M059J (cell line): ENCODE measurements at places on chromosomes 4 and X. TPM values are rescaled to one million over a fixed set of nuclear protein-coding genes. Genes with fewer than 3 reads are reported as not detected.

Gene CXorf49
- total RNA-seq = not detected in 2 replicates

Gene ARAP2
- 0.32 and 0.47 TPM in 2 replicates for total RNA-seq

Gene ARR3
- total RNA-seq = not detected in 2 replicates

Gene MTTP
- total RNA-seq = 0.22 and 1.9 TPM in 2 replicates

Gene MTM1
- 11.5 and 15.5 TPM in 2 replicates for total RNA-seq

Gene TMPRSS11F
- total RNA-seq = not detected in 2 replicates

Gene PABPC5
- total RNA-seq = 0.17 TPM in 1 of 2 replicates, not detected in the other

Gene TLR10
- not detected in 2 replicates for total RNA-seq

- DNase-seq = no peak
These were observed 382.5 kb downstream of the ANKRD50 start for GRCh38 chr4:124330045-124330444.

DNA sequence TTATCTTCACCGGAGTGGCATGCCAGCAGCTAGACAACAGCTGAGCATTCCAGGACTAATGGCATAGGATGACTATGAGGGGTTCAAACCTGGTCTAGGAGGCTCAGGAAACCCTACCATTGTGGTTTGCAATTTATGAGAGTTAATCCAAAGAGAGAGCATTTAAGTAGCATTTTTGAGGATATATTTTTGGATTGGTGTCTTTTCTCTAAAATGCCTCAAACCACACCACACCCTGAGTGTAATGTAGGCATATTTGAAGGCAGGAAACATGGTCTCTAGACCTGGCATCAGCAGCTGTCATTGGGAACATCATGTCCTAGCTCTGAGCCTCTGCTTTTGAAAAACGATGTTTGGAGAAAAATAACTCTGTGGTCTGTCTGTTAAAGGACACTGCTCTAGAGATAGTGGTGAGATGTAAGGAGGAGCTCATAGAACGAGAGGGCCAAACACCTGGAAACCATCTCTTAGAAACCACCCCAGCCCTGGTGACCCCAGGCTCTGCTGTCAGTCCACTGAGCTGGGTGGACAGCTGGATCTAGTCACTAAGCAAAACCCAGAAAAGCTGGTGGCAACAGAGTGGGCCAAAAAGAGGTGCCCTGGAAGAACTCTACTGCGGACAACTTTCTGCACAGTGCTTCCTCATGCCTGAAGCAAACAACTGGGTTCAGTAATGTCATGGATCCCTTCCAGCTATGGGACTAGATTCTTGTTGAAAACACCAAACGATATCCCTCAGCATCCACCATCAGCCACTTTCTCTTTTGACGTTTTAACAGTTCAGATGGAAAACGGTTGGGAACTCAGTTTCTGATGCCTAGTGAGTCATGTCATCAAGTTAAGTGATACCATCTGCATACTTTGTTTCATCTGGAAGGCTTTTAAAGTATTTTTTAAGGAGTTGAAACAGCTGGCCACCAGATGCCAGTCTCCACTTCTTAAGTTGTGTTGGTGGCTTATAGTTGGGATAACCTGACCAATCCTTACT is 100.2 kb upstream of the C1QTNF7 start:
- peak; percentile 44 for DNase-seq

- DNase-seq = no peak
These were observed 32.4 kb downstream of the CASP3 start for GRCh38 chr4:184616633-184617551.

GRCh38 chr4:112343330-112344080 is 46.3 kb downstream of the ALPK1 start:
- DNase-seq = no peak

DNA sequence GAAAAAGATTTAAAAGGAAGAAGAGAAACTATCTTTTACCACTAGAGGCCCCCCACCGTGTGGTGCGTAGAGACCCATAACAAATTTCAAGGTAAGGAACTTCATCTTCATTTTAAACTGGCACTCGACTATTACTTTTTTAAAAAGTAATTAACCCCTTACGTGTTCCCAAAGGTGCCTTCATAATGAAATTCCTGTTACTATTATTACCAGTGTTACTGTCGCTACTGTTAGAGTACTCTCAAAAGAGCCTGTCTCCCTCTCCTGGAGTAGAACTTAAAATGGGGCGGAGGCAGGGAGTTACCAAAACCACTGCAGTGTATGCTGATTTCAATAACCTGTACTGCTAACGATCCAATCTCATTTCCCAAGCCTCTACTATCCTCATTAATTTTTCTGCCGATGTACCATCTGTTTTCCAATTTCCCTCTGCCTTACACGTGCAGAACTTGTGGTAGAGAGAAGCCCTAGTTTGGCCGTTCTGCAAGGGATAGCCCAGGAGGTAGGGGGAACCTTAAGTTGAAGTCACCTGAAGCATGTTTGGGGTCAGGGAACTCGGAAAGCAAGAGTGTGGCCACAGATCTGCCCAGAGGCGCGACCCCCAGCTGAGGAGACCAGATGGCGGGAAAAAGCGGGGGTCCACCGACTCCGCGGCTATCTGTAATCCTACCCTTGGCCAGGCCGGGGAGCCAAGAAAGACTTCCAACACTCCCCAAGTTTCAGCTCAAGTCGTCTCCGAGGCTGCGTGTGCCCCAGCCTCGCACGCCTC is 720 bp upstream of the STK26 start:
- DNase-seq = peak; percentile 18

DNA sequence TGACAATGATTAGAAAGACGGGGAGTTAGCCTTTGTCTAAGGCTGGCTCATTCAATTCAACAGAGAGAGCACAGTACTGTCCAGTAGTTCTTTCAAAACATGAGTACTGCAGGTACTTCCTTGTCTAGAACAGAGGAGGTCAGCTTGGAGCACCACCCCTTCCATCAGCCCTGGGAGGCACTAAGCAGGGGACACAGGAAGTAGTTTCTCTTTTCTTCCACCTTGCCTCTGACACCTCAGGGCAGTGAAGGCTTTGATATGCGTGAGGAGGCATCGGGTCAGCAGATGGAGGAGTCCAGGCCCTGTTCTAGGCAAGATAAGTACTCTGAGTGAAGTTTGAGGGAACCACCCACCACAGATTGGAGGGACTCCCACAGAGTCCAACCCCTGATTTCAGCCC is 33.1 kb downstream of the MAGEB10 start:
- DNase-seq = no peak

DNA sequence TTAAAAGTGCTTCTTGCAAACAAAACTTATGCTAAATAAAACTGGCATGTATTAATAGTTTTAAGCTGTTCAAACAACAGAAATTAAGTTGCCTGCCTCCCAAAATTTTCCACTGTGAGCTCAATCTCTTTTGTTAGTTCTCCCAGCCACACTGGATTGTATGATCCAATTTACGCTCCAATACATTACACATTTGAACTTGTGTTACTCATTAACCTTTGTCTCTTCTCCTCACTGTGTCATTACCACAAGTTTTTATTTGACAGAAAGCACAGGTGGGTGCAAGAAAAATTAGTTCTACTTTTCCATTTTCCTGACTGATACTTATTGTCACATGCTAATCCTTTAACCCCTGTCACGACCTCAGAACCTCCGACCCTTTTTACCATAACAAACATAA is 55.5 kb downstream of the SHISA3 start:
- no peak for DNase-seq

DNA sequence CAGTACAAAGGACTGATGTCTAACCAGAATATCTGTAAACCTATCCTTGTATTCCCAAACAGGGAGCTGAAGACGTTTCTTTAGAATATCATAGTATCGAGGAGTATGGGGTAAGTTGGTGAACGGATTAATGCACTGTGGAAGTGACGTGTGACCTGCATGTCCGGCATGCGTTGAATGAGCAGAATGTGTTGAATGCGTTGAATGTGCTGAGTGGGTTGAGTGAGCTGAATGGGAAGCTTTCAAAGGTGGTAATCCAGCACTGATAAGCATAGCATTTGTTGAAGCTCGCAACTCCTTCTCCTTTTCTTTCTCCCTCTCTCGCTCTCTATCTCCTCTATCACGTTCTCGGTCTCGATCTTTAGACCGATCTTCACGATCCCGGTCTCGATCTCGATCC is 8.1 kb downstream of the DHX15 start:
- no peak for DNase-seq

DNA sequence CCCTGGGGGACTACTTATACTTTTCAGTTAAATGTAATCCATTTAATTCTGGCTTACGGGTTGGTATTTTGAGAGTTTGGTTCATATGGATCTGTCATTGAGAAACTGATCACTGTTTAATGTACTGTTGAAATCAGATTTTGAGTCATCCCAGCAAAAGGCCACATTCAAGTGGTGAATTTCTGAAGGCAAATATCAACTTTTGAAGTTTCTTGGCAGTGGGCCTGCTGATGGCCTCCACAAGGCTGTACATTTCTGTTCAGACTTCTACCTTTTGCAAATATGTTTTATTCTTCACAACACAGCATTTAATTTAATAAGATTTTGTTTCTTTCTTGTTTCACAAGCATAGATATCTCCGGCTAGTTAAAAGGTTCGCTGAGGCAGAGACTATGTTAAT is 138.7 kb downstream of the PDGFC start:
- no peak for DNase-seq

DNA sequence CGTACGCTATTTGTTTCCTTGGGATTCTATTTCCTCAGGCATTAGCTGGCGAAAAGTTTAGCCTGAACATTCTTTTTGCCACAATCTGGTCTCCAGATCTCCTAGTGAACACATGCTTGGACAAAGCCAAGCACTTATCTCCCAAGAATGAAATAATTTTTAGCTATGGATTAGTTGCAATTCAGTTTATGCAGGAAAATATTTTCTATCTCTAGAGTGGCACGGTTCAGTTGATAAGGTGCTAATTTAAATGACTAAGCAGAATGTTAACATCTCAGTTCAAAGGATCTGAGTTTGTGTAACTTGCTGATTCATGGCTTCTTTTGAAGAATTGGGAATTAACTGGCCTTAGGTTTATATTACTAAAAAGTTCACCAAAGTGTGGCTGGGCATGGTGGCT is 58.1 kb upstream of the JADE1 start:
- DNase-seq = no peak

DNA sequence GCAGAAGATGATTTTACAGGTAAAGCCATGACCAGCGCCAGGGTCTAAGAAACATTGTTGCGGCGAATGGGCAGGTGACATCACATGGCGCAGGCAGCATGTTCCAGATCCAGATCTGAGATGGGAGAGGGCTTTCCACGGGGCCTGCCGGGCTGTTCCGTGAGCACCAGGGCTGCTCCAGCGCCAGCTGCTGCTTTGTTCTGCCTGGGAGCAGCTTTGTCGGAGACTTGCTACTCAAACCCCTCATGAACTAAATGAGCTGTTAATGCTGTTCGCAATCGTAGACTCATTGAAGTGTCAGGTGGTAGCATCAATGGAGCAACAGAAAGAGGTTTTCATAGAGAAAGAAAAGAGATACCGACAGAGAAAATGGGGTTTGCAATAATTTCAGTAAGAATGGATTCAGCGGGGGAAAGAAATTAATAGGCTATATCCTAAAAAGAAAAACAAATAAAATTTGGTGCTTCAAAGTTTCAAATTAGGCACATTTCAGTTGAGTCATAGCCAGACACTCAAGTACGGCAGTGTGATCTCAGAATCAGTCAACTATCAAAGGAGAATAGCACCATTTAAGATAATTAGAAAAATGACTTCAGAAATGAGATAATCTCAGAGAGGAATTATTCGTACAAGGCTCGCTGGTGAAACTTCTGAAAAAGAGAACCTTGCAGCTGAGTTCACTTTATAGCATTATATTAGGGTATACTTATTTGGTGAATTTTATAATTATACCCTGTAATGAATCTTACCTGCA is 23.9 kb downstream of the SORBS2 start:
- no peak for DNase-seq

DNA sequence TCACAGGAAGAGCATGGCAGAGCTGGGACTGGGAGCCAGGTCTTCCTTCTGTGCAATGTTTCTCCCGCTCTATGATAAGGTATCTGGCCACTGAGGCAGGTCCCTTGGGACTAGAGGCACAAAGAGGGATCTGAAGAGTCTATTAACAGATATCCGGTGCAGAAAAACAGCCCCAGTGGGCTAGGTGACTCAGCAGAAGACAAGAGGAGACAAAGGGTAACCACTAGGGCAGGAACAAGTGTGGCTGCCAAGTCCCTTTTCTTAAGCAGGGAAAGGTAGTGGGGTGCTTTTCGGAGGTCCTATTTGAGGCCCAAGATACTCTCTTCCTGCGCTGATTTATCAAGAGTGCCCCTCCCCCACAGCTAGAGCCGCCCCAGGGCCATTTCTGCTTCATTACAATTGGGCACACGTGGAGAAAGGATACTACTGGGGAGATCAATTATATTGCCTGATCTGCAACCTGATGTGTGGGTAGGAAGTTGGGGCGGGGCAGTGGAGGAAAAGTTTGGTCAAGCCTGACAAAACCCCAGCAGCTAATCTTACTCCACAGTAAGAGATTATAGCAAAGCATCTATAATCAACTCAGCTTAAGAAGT is at the start of gene DGAT2L6:
Gene DGAT2L6 (plus strand): TSS at position 546 of the 596 bp plus-strand sequence. CDS start 100 bp downstream, outside the sequence.
- DNase-seq = peak; percentile 47

DNA sequence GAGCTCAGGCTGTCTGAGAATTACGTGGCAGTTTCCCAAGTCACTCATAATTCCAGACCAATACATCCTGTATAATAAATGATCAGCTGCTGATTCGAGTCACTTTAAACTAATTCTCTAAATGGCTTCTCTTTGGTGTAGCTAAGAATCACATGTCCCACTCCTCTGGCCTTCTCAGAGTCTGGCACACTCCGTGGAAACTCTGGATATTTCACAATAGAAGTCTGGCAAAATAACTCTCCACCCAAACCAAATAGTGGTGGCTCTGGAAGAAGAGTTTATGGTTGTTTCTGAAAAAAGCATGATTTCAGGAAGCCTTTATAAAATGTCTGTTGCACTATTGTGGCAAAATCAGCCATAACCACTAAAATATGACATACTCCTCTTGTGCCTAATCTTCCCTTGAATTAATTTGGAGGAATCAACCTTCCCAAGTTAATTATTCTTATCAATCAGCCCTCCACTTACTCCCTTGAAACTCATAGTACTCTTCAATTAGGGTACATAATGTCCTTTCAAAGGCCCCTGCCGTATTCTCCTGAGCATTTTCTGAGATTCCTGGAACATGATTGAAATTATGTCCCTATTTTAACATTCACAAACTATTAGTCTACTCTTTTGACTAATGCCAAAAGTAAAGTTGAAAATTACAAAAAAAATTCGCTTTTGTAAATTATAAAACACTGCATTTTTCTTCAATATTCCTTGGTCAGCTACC is 991.6 kb downstream of the FAT4 start:
- DNase-seq = no peak
